OCI-LY7 (cell line): ENCODE measurements at places on chromosomes 3 and 15.

DNA sequence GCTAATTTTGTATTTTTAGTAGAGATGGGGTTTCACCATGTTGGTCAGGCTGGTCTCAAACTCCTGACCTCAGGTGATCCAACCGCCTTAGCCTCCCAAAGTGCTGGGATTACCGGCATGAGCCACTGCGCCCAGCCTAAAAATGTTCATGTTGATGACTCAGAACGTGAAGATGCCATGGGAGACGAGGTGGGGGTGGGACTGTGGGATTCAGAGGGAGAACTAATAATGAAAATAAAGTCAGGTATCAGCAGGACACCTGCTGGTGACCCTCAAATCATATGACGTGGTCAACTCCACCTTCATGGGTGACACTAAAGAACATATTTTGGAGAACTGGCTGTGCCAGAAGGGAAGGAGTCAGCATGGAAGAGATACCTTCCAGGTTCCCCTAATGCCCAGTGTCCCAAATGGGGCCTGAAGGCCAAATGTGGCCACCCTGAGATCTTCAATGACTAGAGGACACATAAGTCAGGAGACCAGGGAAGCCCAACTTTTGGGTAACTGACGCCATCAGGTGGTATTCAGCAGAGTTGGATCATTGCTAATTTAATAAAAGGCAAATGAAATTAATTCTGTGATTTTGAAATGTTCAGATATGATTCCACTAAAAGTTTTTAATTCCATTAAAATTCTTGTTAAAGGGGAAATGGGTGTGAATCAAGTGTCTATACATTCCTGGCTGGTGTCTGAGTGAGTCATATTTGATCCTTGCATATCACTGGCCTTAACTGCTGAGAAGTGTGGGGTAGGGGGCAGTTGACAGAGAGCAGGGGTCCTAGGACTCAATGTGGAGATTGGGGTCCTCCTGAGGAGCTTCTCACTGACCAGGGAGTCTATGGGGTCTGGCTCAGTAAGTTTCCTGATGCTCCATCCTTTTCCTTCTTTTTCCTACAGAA lies 88.6 kb upstream of the GSK3B start:
- DNase-seq: peak; percentile 18

GRCh38 chr15:22980189-22981050 lies at the start of gene CYFIP1:
Gene CYFIP1 (minus strand): TSS chr15:22980368. CDS start chr15:22947285, 33,083 bp downstream.
- DNase-seq: no peak

DNA sequence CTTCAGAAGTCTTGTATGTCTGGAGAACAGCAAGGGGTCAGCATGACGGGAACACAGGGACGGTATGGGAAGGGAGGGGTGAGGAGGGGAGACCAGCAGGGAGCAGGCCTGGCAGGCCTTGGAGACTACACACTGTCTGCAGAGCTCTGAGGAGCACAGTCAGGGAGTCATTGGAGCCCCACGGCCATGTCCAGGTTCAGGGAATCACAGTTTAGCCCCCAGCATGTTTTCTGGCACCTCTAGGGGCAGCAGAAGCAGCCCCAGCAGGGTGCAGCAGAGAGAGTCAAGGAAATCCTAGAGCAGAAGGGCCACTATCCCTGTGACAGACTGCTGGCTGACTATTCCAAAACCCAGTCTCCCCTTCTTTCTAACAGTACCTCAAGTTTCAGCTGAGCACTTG lies 3.2 kb downstream of the LAMP3 start:
- DNase-seq: no peak

GRCh38 chr15:76342058-76342381 lies 5.4 kb downstream of the ISL2 start:
- DNase-seq: no peak
